ENCODE measurements at places on chromosomes 5 and 9.
A peak's percentile ranks its signal among the peaks of the same experiment; 100 is the strongest.

DNA sequence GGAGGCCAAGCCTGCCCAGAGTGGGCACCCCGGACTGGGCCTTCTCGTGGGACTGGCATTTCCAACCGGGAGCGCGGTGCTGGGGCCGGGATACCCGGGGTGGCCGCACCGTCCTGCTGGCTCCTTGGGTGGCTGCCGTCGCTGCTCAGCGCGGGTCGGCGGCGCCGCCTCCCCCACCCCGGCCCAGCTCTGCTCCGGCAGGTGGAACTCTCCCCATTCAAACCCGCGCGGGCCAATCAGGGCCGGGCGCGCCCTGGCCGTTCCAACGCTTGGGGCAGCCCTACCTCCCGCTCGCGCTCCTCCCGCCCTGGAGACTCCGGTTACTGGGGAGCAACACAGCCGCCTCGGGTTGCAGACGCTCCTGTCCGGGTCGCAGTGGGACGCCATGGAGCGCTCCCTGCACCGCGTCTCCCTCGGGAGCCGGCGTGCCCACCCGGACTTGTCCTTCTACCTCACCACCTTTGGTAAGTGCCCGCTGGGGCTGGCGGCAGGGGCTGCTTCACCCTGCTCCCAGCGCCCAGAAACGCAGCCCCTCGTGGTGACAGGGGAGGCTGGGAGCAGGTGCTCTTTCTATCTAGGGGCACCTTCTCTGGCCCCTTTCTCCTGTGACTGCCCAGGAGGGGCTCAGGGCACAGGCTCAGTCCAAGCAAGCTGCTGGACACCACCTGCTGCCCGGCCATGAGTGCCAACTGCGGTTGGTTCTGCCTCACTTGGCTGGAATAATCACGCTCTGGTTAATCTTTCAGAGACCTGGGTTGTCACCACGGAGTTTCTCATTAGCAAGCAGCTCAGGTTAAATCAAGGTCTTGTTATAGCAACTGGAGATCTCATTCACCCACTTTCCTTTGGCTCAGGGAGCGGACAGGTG lies at the start of gene RGS3:
TSS of gene RGS3 (plus strand) at position 310 of the 868 bp plus-strand sequence. CDS start at position 386, 76 bp downstream.
- peak; percentile 88 for DNase-seq

DNA sequence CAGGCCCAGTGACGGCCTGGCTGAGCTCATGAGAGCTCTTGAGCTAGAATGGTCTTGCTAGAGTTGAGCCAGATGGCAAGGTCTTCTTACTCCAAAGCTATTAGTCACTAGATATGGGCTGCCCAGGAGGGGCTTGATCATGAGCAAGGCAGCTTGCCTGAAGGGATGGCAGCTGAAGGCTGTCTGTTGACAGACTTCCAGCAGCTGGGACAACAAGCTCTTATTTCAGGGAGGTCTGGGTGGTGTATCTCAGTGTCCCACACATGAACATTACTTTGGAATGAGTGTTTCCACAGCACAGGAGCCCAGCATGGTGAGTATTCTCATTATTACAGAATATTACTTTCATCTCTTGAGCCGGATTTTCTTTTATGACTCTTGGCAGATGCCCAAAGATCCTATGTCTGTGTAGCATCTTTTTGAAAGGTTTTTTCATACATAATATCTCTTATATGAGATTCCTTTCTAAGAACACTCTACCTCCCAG lies 414.1 kb downstream of the ARHGEF28 start:
- no peak for DNase-seq

- DNase-seq = no peak
Observed at GRCh38 chr5:14781106-14781505, 90.5 kb downstream of the ANKH start.

GRCh38 chr9:93465855-93466254 lies 12.5 kb upstream of the FAM120AOS start:
- peak; percentile 28 for DNase-seq
